Stimulated activated CD8-positive, alpha-beta memory T cell treated with anti-CD3 and anti-CD28 coated beads, Interleukin-7, amount 100 ng/mL, for 1 hour (primary cell): ENCODE measurements at places on chromosomes 4 and X.

- no peak for DNase-seq
Measured at GRCh38 chr4:13539047-13539618, 5.2 kb downstream of the NKX3-2 start.

DNA sequence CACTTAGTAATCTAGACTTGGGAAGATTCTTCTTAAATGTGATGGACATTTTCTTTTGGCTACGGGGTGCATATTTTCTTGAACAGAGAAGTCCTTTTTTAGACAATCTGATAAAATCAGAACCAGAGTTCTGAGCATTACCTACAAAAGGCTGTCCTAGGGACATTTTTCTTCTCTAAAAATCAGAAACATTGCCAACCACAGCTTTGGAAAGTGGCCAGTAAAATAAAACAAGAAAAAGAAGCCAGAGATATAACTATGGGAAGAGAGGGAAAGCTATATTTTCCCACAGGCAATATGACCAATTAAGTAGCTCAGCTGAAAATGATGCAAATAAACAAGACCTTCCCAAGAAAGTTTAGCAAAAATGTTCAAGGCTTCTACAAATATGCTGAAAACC lies 55.9 kb downstream of the MXRA5 start:
- DNase-seq, result no peak

GRCh38 chr4:130028552-130028951 lies 932.6 kb downstream of the C4orf33 start:
- no peak for DNase-seq

GRCh38 chrX:41184312-41184711 lies 99.1 kb downstream of the USP9X start:
- no peak for DNase-seq

GRCh38 chrX:134753718-134754008 lies 95.4 kb upstream of the PLAC1 start:
- no peak for DNase-seq

GRCh38 chr4:156773648-156774357 lies 197.8 kb downstream of the PDGFC start:
- DNase-seq, result no peak

DNA sequence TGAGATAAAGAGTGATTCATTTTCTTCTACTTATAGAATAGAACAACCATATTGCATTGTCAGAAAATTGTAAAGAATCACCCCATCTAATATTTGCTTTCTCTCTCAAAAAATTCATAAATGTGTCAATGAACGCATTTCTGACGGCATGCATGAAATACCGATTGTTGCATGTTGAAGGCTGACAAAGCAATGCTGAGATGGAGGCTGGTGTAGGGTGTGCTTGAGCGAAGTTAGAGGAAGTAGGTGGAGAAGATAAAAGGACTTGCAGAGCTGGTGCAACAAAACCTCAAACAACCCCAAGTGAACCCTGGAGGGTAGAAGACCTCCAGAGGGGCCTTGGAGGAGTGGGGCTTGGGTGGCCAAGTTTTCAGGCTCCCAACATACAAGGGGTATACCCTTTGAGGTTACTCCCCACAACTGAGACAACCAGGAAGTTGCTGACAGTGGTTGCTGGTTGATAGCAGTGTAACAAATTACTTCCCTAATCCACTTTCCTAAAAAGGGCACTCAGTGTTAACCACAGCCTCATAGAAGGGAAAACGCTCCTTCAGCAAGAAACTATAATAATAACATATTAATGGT lies 452.7 kb downstream of the NLGN4X start:
- no peak for DNase-seq

DNA sequence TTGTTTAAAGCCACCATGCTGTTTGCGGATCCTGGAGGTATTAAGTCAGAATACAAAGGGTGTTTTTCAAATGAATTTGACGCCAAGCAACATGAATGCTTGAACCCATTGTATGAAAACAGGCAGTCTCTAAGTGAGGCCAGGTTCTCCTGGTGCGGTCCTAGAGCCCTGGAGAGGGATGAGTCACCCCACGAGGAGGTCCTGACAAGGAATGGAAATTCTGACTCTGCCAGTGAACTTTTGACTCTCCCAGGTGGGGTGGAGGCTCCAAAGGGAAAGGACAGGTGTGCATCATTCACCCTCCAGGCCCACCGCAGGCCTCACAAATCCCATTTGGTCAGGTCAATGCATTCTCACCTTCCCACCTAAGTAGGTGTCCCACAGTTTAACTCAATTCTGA lies 1.5 kb downstream of the TRIM2 start:
- no peak for DNase-seq

- no peak for DNase-seq
Measured at GRCh38 chr4:150863456-150863855, 151.6 kb downstream of the LRBA start.

GRCh38 chr4:35793045-35793722 lies 451.1 kb downstream of the ARAP2 start:
- no peak for DNase-seq

DNA sequence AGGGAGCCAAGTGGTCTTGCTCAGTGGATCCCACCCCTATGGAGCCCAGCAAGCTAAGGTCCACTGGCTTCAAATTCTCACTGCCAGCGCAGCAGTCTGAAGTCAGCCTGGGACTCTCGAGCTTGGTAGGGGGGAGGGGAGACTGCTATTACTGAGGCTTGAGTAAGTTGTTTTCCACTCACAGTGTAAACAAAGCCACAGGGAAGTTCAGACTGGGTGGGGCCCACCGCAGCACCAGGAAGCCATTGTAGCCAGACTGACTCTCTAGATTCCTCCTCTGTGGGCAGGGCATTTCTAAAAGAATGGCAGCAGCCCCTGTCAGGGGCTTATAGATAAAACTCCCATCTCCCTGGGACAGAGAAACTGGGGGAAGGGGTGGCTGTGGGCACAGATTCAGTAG lies 721.0 kb upstream of the NDST4 start:
- no peak for DNase-seq

DNA sequence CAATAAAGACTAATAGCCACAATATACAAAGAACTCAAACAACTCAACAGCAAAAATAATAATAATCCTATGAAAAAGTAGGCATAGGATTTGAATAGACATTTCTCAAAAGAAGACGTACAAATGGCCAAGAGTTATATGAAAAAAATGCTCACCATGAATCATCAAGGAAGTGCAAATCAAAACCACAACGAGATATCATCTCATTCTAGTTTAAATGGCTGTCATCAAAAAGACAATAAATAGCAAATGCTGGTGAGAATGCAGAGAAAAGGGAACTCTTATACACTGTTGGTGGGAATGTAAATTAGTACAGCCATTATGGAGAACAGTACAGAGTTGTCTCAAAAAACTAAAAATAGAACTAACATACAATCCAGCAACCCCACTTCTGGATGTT lies 18.8 kb downstream of the TLR6 start:
- DNase-seq, result no peak

DNA sequence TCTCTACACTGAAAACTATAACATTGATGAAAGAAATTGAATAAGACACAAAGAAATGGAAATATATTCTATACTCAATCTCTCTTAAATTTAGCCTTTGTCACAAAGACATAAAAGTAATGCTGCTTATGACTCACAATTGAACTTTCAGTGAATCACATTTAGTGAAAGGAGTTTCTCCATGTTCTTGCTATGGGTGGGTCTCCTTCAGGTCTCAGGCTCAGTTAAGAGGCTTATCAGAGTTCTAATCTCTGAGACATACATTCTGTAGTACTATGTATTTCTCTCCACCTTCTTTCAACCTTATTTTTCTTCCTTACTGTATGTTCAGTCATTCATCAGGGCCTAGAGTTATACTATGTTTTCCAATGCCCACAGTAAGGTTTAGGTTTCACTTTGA lies 220.9 kb downstream of the DTHD1 start:
- no peak for DNase-seq

DNA sequence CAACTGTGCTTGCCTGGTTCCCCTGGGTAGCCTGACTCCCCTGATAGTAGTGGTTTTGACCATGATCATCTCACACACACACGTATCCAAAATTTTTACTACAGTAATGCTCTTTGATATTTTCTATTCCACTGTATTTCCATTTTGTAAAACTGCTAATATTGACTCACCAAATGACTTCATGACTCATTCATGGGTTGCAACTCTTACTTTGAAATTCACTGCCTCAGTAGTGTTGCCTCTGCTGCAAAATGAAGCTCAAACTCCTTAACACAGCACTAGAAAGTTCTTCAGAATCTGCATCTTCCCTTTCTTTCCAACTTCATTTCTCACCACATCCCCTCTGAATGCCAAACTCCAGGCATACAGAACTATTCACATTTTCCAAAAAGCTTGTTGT lies 20.3 kb downstream of the QRFPR start:
- no peak for DNase-seq

DNA sequence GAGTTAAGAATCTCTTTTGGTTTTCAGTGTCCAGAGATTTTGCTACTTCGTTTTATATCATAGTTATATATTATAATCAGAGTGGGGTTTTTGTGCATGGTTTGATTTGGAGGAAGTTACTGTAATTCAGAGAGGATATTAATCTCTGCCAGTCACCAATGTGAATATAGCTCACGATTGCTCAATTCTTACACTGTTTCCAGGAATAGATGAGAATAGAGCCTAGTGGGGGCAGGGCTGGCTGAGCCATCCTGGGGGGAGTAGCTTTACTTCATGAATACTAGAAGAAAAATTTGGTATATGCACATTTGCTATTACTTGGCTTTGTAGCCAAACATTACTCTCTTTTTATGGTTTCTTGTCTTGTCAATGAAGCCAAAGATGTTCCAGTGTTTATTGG lies 60.9 kb upstream of the TRPC3 start:
- no peak for DNase-seq

GRCh38 chrX:101605728-101606127 lies 12.1 kb downstream of the ARMCX6 start:
- no peak for DNase-seq

DNA sequence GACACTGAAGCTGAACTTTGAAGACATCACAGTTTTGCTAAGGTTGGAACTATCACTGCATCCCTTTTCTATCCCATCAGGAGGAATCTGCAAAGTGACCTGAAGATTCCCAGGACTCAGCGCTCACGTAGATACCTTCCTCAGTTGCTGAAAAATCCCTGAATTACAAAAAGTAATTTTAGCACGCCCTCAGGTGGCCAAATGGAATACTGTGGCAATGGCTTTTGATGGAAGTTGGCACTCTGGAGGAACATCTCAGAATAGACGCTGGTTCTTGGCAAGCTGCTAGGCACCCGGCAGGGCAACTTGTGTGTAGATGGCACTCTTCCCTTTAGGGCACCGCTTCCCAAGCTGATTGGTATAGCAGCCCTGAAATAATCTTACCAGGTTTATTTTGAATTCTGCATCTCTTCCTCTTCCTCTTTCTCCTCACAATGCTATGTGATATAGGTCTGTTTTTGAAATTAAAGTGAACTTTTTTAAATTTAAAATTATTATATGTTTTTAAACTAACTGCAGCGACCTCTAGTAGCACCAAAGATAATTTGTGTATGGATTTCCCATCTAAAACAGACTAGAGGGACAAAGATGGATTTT lies 16.3 kb upstream of the ESX1 start:
- no peak for DNase-seq

GRCh38 chr4:78179196-78179595 lies 122.1 kb downstream of the FRAS1 start:
- DNase-seq, result no peak

DNA sequence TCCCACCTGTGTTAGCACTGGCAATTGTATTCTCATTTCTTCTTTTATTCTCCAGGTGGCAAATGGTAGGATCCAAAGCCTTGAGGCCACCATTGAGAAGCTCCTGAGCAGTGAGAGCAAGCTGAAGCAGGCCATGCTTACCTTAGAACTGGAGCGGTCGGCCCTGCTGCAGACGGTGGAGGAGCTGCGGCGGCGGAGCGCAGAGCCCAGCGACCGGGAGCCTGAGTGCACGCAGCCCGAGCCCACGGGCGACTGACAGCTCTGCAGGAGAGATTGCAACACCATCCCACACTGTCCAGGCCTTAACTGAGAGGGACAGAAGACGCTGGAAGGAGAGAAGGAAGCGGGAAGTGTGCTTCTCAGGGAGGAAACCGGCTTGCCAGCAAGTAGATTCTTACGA lies 176.9 kb downstream of the PTTG2 start:
- no peak for DNase-seq

GRCh38 chr4:149645790-149646189 lies 169.9 kb downstream of the IQCM start:
- no peak for DNase-seq

GRCh38 chr4:60913002-60913401 lies 287.1 kb upstream of the ADGRL3 start:
- DNase-seq, result no peak

DNA sequence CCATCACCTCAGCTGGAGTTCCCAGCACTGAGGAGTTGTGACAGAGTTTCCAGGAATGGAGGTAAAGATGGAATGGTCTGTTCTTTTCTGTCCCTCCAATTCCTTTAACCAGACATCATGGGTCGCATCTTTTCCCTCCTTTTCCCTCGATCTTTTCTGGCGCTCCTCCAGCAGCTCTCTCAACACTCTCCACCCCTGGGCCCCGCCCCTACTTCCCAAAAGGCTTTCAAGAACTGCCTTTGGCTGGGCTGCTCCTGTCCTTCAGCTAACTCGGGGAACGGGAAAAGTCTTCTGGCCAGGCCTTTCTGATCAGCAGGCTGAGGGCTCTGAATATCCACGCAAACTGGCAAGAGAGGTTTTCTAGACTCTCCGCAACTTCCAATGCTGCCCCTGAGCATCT lies 34.0 kb downstream of the UTP14A start:
- no peak for DNase-seq

GRCh38 chr4:87409420-87409939 lies 12.9 kb upstream of the NUDT9 start:
- no peak for DNase-seq
